ENCODE measurements at places on chromosomes 7 and 10.

DNA sequence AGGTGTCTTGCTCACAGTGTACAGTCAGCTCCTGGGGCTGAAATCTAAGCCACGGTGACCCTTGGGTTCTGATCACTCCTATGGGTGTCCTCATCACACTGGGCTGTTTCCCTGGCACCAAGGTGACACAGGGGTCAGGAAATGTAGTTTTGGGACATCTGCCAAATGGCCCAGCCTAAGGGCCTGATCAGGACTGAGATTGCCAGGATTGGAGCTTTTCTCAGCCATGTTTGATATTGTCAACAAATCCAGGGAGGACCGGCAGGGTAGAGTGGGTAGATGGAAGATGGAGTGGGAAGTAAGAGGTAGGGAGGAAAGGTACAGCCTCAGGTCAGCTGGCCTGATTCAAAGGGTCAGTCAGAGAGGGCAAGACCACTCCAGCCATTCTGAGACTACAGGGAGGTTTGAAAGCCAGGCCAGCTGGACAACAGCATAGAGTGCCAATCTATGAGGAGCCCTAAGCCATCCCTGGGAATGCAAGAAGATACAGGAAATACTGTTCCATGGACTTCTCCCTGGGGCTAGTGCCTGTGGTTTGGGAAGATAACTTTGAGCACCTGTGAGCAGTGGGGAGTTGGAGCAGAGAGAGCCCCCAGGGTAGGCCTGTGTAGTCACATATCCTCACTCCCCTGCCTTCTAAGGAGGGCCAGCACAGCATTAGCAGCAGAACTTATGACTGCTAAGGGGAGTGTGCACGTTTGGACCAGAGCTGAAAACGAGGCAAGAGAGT lies 377.3 kb upstream of the ZMIZ1 start:
- no peak for DNase-seq

- no peak for DNase-seq
Observed at GRCh38 chr10:5658871-5659618, 7.3 kb downstream of the ASB13 start.

DNA sequence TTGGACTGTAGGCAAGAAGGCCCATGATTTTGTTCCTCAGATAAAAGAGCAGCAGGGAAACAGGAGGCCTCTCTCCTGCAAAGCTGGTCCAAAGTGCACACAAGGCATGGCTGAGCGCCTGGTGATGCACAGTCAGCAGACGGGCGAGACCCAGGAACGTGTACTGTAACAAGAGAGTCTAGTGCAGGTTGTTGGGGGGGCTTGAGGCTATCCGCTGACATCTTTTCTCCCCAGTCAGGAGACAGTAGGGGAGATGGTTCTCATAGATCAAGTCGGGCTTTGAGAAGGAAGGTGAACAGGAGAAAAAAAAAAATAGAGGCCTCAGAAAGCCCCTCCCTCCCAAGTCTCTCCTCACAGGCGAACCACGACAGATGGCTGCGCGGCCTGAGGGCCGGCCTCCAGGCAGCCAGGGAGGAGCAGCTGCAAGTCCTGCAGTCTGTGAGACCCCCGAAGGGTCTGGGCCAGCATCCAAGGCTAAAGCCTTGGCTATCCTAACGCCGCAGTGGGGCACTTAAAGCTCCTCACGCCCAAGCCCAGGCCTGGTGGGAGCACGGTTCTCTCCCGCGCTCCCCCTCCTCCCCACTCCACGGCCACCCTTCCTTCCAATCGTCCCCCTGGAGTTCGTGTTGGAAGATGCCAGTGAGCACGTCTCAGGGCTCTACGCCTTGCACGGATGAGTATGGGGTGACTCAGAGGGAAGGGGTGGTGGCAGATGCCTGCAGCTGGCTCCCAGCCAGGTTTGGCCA lies 68.3 kb downstream of the PRKAG2 start:
- no peak for DNase-seq

- DNase-seq: no peak
Observed at GRCh38 chr7:67364441-67365017, 367.9 kb downstream of the TYW1 start.

DNA sequence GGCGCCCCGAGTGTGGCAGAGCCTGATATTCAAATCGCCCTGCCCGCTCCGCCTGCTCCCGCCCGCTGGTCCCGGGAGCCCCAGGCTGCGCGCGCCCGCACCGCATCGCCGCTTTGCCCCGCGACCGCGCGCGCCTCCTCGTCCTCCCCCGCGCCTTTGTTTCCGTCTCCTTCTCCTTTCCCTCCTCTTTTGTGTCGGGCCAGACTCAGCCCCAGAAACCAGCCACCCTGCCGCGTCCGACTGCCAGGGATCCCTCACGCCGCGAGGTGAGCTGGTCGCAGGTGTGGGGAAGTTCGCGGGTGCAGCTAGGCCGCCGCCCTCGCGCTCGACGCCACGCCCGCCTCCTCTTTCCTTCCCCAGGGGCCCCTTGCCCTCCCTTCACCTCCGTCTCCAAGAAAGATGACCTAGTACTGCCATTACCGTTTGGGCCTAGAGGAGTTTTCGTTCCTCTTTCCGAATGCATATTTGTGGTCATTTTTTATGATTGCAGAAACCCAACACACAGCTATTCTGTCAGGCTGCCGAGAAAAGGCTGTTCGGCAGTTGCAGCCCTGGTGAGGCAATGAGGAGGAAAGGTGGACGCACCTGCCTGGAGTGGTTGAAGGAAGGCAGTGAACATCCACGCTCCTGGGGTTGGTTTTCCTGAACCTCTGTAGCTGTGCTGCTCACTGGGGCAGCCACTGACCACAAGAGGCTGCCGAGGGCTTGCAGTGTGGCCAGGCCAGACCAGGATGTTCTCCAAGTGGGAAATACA lies 107.3 kb downstream of the SNX10 start:
- peak; percentile 32 for DNase-seq
